Skin of body (tissue), 3 donors: ENCODE measurements at places on chromosomes 2 and 18. TPM values are rescaled to one million over a fixed set of nuclear protein-coding genes. Genes with fewer than 3 reads are reported as not detected.

Gene CCDC85A
- total RNA-seq = 3.6 TPM

Gene LRP1B
- total RNA-seq = 1.7 TPM

Gene C2orf66
- total RNA-seq = 0.69 TPM

Gene NGEF
- 3.9 TPM for total RNA-seq

Gene METTL4
- 11.3 TPM for total RNA-seq

Gene LRRC30
- 0.69 TPM for total RNA-seq
